ENCODE measurements at places on chromosomes 3 and 15. TPM values are rescaled to one million over a fixed set of nuclear protein-coding genes. Genes with fewer than 3 reads are reported as not detected.

GRCh38 chr3:158140396-158140795 is 30.5 kb downstream of the RSRC1 start:
- no peak for DNase-seq

Gene TKT
- 545 TPM for total RNA-seq

Gene DNAJA4
- 8.2 TPM for total RNA-seq

DNA sequence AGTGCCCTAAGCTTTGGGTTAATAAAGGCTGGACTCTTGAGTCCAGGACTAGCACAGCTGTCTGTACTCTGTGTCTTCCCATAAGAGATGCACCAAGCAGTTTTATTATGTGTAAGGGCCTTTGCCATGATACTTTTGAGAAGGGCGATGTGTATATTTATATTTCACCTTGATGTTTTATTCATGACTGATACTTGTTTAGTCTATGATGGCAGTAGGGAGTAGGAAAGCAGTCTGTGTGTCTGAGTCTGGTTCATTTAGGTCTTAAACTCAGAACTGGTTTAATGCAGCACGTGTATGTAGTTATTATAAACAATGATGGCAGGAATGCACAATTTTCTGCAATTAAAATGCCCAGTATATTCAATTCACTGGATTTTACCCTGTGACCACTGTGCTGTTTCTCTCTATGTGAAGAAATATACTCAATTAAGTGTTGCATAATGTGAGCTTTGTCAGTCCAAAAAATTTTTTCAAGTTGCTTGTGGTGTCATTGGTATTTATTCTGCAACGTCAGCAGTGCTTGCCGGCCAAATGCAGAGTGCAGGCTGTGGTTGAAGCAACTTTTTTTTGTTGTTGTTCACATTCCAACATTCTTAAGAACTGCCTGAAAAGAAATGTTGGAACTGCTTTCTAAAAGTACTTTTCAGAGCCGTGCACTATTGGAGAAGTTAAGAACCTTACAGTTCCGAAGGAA is 423.7 kb upstream of the SEMA6D start:
- DNase-seq = peak; percentile 58

Gene ANKRD34C
- total RNA-seq = not detected

DNA sequence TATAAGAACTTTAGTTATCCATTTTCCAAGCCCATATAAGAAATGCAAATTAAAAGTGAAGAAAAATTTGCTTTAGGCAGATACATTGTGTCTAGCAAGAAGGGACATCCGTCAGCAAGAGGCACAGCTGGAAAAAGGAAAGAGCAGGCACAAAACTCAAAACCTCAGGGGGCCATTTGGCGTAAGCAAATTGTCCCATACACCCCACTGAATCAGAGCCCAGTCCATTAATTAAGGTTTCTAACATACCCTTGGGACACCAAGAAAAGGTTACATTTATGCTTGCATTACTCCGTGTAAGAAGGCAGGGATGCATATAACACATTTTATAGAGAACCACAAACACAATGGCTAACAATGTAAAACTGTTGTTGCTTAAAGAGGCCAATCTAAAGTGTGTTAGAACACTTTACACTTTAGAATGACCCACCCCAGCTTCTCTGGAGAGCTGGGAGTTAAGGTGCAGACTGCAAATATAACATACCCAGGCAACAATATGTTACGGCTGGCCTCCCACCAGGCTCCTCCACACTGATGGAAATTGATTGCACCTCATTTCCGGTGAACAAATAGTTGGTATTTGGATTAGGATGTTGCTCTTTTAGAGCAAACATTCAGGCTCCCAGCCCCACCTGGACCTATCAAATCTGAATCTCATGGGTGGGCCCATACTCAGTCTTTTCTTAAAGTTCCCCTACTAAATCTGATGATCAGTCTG is 23.2 kb downstream of the SEMA5B start:
- DNase-seq = no peak

DNA sequence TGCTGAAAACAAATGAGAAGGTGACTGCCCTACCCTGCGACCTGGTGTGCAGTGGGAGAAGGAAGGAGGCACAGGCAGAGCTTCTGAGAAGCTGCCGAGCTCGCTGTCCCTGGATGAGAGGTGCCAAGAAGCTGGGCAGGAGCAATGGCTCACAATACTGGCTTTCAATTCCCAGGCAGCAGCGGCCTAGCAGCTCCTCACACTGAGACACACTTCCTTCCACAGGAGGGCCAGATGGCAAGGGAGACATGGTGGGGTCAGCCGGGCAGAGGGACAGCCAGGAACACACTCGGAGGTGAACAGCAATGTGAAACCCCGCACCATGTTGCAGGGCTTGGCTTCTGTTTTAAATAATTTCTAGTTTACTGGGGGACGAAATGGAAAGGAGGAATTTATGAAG is 314.6 kb downstream of the EPHB1 start:
- DNase-seq = no peak

GRCh38 chr3:136381051-136381450 is 130.9 kb downstream of the PCCB start:
- DNase-seq = no peak

Gene DUOX2
- total RNA-seq = 0.43 TPM

Gene SOX14
- total RNA-seq = not detected

DNA sequence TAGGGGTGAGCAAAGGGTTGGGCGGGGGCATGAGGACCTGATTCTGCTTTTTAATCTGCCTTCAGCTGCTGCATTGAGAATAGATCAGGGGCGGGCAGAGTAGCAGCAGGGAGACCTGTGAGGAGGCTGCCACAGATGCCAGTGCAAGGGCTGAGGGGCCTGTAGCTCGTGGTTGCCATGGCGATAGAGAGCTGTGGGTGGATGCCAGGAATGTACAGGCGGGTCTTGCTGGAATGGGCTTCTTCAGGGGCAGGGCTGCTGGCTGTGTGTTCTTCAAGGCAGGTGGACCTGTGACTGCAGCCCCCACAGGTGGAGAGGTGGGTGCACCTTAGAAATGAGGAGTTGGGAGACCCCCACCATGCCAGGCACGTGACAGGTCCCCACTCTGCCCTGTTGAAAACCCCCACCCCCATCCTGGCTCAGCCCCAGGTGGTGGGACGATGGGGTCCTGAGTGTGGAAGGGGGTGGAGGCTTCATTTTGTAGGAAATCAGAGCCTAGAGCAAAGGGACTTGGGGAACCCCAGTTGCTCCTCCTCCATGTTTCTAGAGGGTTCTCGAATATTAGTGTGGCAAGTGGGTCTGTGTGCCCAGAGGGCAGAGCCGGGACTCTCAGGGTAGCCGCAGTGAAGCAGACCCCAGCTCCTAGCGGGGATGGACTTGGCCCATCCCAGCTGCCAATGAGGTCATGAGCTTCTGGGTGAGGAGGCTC is 38.3 kb downstream of the SLC6A6 start:
- DNase-seq = no peak

Gene LRRIQ4
- 0.17 TPM for total RNA-seq

Gene POPDC2
- total RNA-seq = 0.64 TPM

Gene STRIT1
- not detected for total RNA-seq

DNA sequence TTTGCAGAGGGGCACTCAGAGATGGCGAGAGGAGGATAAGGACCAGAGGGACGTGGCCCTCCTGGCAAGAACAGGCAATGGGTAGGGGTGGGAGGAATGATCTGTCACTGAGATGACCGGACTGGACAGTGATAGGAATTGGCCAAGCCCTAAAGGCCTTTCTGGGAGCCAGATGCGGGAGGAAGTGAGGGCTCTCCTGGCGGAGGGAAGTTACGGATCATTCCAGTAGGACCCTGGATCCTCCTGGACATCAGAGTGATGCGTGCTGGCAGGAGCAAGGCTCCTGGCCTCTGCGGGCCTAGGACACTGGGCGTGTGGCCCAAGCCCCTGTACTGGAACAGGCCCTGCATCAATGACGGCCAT is 23.4 kb downstream of the KIF7 start:
- no peak for DNase-seq

DNA sequence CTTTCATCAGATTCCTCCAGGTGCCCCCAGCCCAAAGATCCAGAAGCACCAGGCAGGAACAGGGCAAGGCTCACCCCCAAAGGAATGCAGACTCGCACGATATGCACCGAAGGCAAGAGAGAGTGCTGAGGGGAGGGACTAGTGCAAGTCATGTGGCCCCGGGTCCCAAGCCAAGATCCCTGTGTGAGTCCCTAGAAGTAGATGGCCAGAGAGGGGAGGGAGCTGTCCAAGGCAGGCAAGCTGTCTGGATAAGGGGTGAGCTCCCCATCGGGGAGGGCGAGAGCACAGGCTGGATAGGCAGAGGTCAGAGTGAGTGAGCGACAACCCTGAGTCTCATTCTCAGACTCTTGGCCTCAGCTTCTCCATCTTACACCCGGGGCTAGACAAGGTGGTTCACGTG is 171.5 kb upstream of the LINGO1 start:
- DNase-seq = no peak

- no peak for DNase-seq
Observed at GRCh38 chr15:69810431-69811354, 287.0 kb downstream of the TLE3 start.

Gene FBXW12
- total RNA-seq = not detected
